ENCODE measurements at places on chromosomes 4 and X.

DNA sequence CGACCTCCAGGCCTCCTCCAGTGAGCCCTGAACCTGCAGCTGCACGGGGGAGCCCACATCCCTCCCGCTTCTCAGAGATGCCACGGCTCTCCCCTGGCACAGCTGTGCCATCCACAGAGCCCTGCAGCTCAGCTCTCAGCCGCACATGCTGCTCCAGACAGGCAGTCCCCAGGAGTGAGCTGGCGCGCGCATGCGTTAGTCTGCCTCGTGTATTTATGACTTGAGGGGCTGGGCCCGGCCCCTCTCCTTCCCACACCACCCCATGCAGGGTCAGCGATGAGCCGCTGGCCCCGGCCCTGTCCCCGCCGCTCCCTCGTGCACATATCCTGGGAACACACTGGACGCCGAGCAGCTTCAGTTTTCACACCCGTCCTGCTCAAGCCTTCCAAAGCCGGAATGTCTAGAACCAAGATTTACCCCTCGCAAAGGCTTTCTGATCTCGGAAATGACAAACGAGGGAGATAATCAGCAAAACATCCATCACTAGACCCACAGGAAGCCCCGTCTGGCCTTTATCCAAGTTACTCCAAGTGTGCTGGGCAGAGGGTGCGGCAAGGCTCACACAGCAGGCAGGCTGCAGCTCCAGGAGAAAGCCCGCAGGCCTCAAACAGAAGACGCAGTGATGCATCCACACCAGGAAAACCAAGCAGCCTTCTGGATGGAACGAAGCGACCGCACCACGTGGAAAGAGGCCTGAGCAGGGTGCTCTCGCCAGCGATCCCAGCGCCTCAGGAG, 24.3 kb downstream of the GAK start:
- DNase-seq: no peak

DNA sequence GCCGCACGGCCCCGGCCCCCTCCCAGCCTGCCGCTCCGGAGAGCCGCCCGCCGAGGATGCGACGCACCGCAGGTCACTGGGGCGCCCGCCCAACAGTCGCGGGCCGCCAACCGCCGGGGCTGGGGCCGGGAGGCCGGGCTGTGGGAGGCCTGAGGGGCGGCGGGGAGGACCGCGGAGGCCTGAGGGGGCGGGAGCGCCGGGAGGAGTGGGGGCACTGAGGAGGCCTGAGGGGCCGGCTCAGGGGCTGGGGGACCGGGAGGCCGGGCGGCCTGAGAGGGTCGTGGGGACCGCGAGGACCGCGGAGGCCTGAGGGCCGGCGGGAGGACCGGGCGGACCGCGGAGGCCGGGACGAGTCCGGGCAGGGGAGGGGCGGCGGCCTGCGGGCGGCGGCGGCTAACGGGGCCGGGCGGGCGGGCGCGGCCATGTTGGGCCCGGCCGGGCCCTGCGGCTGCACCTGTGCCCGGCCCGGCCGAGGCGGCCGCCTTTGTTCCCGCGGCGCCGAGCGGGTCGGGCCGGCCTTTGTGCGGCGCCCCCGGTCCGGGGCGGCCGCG, 353 bp downstream of the NSD2 start:
- DNase-seq: no peak

- DNase-seq: no peak
Observed at GRCh38 chrX:103400931-103401330, 24.6 kb downstream of the BEX3 start.

DNA sequence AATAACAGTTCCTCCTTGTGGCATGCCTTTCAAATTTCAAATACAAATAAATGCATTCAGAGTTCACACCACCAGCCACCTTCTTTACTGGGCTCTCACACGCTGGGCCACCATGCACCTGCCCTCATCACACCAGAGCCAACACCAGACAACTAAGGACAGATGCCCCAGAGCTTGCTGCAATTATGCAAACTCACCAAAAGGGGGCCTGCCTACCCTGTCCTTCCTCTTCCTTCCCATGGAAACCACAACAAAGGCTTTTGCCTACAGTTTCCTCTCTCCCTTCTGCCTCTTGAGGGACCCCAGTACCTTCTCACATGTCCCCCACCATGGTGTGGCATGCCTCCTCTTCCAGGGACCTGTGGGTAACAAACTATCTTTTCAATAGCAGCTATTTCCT, 1333.9 kb upstream of the TENM3 start:
- no peak for DNase-seq

Data from activated naive CD4-positive, alpha-beta T cell treated with anti-CD3 and anti-CD28 coated beads, Interleukin-2, amount 10 ng/mL, durations not matched to agents 7 days and 5 days (primary cell).